SK-N-SH (cell line): ENCODE measurements at places on chromosomes 7 and 10. TPM values are rescaled to one million over a fixed set of nuclear protein-coding genes. Genes with fewer than 3 reads are reported as not detected.

Gene TUBB8
- 0.06 and 0.13 TPM in 2 replicates for polyA plus RNA-seq

Gene RNLS
- not detected in 2 replicates for polyA plus RNA-seq

Gene DYNC1I1
- polyA plus RNA-seq = 0.05 and 0.21 TPM in 2 replicates

Gene KIAA1549
- 3.0 and 3.6 TPM in 2 replicates for polyA plus RNA-seq

Gene RBP3
- not detected in 2 replicates for polyA plus RNA-seq

Gene HYCC1
- 5.3 and 5.8 TPM in 2 replicates for polyA plus RNA-seq

Gene SMKR1
- 5.8 and 8.1 TPM in 2 replicates for polyA plus RNA-seq

Gene ADRA2A
- polyA plus RNA-seq = 0.02 TPM in 1 of 2 replicates, not detected in the other

Gene CNPY1
- not detected in 2 replicates for polyA plus RNA-seq

Gene HOXA4
- polyA plus RNA-seq = not detected in 2 replicates

Gene INSYN2A
- 0.19 and 0.28 TPM in 2 replicates for polyA plus RNA-seq

Gene ASB4
- polyA plus RNA-seq = not detected in 2 replicates

- H3K36me3 ChIP-seq = peaks cover 18% of the 10 kb centered on the region
- DNase-seq = no peak
- no peak overlapping the region for H3K4me3 ChIP-seq
Observed at GRCh38 chr7:30148951-30149459, 14.2 kb downstream of the MTURN start.

- no peaks in the 10 kb centered on the region for H3K27me3 ChIP-seq
- peak overlapping the region; percentile 74 for H3K27ac ChIP-seq
- DNase-seq = no peak
- H3K36me3 ChIP-seq = no peaks in the 10 kb centered on the region
- H3K4me1 ChIP-seq = peaks cover 3% of the 10 kb centered on the region; the same call in 1 of the 2 replicates
Observed at GRCh38 chr10:24901686-24902399, 50.6 kb downstream of the PRTFDC1 start.

DNA sequence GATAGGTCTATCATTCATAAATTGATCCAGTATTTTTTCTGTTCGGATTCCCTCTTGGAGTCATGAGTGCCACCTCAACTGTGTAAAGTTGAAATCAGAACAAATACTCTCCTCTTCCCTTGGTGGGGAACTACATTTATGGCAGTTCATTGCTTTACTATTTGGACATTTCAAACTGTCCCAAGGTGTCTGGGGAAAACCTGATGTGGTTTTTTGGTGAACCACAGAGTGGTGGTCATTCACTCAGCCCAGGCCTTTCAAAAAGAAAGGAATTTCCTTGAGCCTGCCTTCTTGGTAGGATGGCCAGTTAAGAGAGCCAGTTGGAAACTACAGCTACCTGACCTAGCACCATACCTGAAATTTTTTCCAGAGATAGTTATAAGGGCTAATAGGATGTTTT lies 59.0 kb downstream of the ABCB1 start:
- DNase-seq = no peak
- H3K27ac ChIP-seq = no peak overlapping the region

DNA sequence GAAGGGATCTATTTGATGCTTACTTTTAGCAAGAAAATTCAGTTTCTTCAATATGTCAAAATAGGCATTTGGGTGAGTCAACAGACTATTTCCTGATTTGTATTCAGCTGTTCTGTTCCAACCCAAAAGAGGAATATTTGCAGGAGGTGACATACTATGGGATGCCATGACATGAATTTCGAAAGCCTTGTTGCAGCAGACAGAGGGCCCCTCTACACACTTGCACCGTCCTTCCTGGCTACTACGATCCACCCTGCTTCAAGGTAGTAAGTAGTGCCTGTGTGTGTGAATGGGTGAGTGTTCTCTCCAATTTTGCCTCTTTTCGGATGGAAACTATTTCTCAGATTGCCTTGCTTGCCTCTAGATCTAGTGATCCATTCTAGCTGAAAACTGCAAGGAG lies 413.0 kb upstream of the ADARB2 start:
- no peak for DNase-seq
- H3K4me3 ChIP-seq = no peak overlapping the region
- no peaks in the 10 kb centered on the region for H3K27me3 ChIP-seq
- H3K36me3 ChIP-seq = no peaks in the 10 kb centered on the region
- H3K27ac ChIP-seq = no peak overlapping the region

DNA sequence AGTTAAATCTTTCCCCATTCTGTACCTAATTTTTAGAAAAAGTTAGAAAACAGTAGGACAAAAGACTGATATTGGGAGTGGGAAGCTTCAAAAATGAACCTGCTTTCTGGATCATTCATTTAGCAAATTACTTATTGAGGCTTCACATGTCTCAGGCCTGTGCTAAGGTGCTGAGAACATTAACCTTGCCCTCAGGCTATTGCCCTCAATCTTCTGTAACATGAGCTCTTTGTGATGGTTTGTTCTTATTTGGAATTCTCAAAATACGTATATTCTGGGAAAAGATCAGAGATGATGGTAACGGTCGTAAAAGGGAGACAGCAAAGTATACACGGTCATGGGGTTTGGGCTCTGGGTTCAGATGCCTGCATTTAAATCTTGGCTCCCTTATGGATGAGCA lies 39.5 kb upstream of the PRKG1 start:
- H3K4me3 ChIP-seq = no peak overlapping the region
- H3K27me3 ChIP-seq = no peaks in the 10 kb centered on the region
- H3K36me3 ChIP-seq = no peaks in the 10 kb centered on the region
- no peak for DNase-seq
- no peak overlapping the region for H3K27ac ChIP-seq

GRCh38 chr10:132962623-132963429 lies 20.5 kb upstream of the CFAP46 start:
- no peak overlapping the region for H3K27ac ChIP-seq

DNA sequence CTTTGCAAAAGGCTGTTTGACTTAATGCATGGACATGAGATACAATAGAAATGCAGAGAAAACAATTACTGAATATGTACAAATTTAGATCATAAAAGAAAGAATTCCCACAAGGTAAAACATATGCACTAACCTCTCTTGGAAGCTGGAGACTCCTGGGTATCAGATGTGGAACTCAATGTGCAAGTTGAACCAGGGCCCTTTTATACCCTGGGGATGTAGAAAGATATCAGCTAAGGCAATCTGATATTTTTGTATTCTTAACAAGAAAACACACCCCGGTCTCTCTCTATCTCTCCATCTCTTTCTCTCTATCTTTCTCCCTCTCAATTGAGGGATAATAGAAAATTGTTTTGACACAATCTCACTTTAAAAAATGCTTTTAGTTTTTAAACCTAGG lies at the start of gene IDI2:
Gene IDI2, minus strand, starts transcription at position 177 of the 400 bp plus-strand sequence. CDS start 1,136 bp downstream, outside the sequence.
- no peaks in the 10 kb centered on the region for H3K27me3 ChIP-seq
- no peak within 1 kb of the TSS for H3K4me3 ChIP-seq
- peaks cover 3% of the 10 kb centered on the region for H3K4me1 ChIP-seq
- H3K36me3 ChIP-seq = no peaks in the 10 kb centered on the region

- no peak for DNase-seq
- no peaks in the 10 kb centered on the region for H3K27me3 ChIP-seq
- no peaks in the 10 kb centered on the region; the same call in 1 of the 2 replicates for H3K4me1 ChIP-seq
- H3K36me3 ChIP-seq = peaks cover 5% of the 10 kb centered on the region
- no peak overlapping the region for H3K27ac ChIP-seq
Observed at GRCh38 chr7:14773729-14774271, 128.8 kb downstream of the DGKB start.

GRCh38 chr7:39183796-39184195 lies 206.1 kb downstream of the POU6F2 start:
- H3K27me3 ChIP-seq = peaks cover 22% of the 10 kb centered on the region; the same call in 1 of the 2 replicates
- H3K4me3 ChIP-seq = no peak overlapping the region
- H3K27ac ChIP-seq = no peak overlapping the region
- no peaks in the 10 kb centered on the region for H3K36me3 ChIP-seq
- H3K4me1 ChIP-seq = no peaks in the 10 kb centered on the region

- no peak for DNase-seq
- H3K27me3 ChIP-seq = no peaks in the 10 kb centered on the region
- H3K4me3 ChIP-seq = no peak overlapping the region
- H3K27ac ChIP-seq = no peak overlapping the region
- H3K36me3 ChIP-seq = no peaks in the 10 kb centered on the region
Observed at GRCh38 chr10:94062611-94063010, 68.9 kb downstream of the PLCE1 start.

GRCh38 chr7:10874666-10875065 lies 99.0 kb upstream of the PHF14 start:
- no peaks in the 10 kb centered on the region for H3K36me3 ChIP-seq
- H3K27ac ChIP-seq = no peak overlapping the region
- H3K27me3 ChIP-seq = no peaks in the 10 kb centered on the region
- no peak for DNase-seq

- H3K4me3 ChIP-seq = no peak overlapping the region
- DNase-seq = peak; percentile 37
- H3K27me3 ChIP-seq = no peaks in the 10 kb centered on the region
- no peaks in the 10 kb centered on the region for H3K4me1 ChIP-seq
- no peaks in the 10 kb centered on the region for H3K36me3 ChIP-seq
Observed at GRCh38 chr7:80428161-80429054, 83.5 kb downstream of the GNAT3 start.

- peak overlapping the region; percentile 64 for H3K27ac ChIP-seq
- no peak overlapping the region for H3K4me3 ChIP-seq
- no peaks in the 10 kb centered on the region for H3K4me1 ChIP-seq
- no peaks in the 10 kb centered on the region; the same call in 1 of the 2 replicates for H3K36me3 ChIP-seq
- DNase-seq = no peak
Observed at GRCh38 chr7:50552139-50552538, 13.1 kb downstream of the DDC start.

GRCh38 chr10:3684891-3685290 lies 100.1 kb downstream of the KLF6 start:
- no peak overlapping the region for H3K4me3 ChIP-seq
- no peaks in the 10 kb centered on the region for H3K36me3 ChIP-seq
- H3K27me3 ChIP-seq = no peaks in the 10 kb centered on the region
- no peak for DNase-seq
- no peak overlapping the region for H3K27ac ChIP-seq

- H3K4me1 ChIP-seq = 0 out of 2 replicates have a peak, but pooled peaks cover 10% of the 10 kb centered on the region
- no peaks in the 10 kb centered on the region for H3K36me3 ChIP-seq
- H3K27ac ChIP-seq = 0 out of 2 replicates have a peak overlapping the region, but pooled peaks have one; percentile 43
- H3K4me3 ChIP-seq = no peak overlapping the region
- no peak for DNase-seq
- no peaks in the 10 kb centered on the region for H3K27me3 ChIP-seq
Observed at GRCh38 chr10:34739915-34740314, 75.2 kb downstream of the PARD3 start.

DNA sequence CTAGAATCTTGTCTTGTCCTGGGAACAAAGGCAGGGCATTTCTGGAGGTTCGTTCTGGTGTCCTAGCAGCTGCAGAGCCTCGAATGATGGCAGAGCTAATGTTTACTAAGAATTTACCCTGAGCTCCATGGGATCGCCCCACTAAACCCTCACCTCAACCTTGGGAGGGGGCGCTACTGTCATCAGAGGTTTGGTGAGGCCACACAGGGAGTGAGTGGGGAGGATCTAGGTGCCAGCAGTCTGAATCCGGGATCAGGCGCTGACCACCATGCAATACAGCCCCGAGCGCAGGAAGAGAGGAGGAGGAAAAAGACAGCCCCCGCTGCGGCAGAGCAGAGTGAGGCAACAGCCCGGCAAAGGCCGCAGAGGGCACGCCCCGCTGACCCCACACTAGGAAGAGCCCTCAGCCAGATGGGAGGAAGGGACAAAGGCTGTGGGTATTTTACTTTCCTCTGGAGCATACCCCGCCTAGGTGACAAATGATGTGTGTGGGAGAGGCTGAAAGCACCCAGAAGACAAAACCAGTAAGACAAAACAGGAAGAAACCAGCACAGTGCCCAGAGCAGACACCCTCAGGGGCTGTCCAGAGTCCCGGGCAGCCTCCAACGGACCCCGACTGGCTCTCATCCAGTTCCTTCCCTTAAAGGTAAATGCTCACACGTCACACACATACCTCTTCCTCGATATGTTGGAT lies 103.5 kb downstream of the FAM53B start:
- H3K27me3 ChIP-seq = no peaks in the 10 kb centered on the region
- H3K4me1 ChIP-seq = peaks cover 42% of the 10 kb centered on the region; the same call in 1 of the 2 replicates
- DNase-seq = no peak
- H3K27ac ChIP-seq = no peak overlapping the region
- H3K4me3 ChIP-seq = no peak overlapping the region
- no peaks in the 10 kb centered on the region; the same call in 1 of the 2 replicates for H3K36me3 ChIP-seq

GRCh38 chr10:94000638-94001415 lies 7.1 kb downstream of the PLCE1 start:
- peaks cover 9% of the 10 kb centered on the region; the same call in 1 of the 2 replicates for H3K4me1 ChIP-seq
- no peaks in the 10 kb centered on the region for H3K36me3 ChIP-seq
- no peak overlapping the region for H3K27ac ChIP-seq
- H3K4me3 ChIP-seq = no peak overlapping the region
- no peaks in the 10 kb centered on the region for H3K27me3 ChIP-seq
- DNase-seq = no peak

DNA sequence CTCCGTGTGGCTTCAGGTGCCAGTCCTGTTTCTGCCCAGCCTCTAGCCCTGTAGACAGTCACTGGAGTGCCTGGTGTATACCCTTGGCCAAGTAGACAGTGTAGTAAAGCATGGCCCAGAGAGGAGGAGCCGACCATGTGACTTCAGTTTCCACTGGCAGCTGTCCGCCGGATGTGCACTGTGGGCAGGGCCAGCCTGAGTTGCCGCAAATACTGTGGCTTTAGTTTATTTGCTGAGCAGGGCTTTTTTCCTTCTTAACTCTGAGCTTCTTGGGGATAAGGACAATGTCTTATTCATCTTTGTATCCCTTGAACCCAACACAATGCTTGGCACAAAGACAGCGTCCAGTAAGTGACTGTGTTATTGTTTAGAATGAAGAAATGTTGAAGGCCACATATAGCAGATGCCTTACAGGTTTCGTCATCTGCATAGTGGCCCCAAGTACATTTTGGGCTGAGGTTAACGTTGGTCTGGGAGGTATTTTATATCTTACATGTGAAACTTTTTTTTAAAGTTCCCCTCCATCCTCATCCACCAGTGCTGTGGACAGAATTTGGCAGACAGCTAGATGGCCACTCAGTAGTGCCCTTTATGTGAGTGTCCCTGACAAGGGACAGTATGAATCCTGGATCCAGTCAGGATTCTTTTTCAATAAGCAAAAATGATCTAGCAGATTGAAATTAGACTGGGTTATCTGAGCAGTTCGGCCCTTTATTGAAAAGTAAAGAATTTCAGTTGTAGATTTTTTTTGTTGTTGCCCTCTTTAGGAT lies 40.6 kb downstream of the CYP17A1 start:
- H3K36me3 ChIP-seq = peaks cover 12% of the 10 kb centered on the region; the same call in 1 of the 2 replicates
- no peak overlapping the region for H3K4me3 ChIP-seq
- no peak for DNase-seq
- no peak overlapping the region for H3K27ac ChIP-seq
- H3K27me3 ChIP-seq = no peaks in the 10 kb centered on the region

GRCh38 chr10:10994360-10994759 lies 23.3 kb upstream of the CELF2 start:
- no peak overlapping the region for H3K27ac ChIP-seq
- no peaks in the 10 kb centered on the region for H3K27me3 ChIP-seq

- DNase-seq = no peak
- H3K36me3 ChIP-seq = no peaks in the 10 kb centered on the region
- no peaks in the 10 kb centered on the region for H3K4me1 ChIP-seq
- H3K27ac ChIP-seq = no peak overlapping the region
Observed at GRCh38 chr10:11435581-11435981, 175.9 kb downstream of the USP6NL start.

DNA sequence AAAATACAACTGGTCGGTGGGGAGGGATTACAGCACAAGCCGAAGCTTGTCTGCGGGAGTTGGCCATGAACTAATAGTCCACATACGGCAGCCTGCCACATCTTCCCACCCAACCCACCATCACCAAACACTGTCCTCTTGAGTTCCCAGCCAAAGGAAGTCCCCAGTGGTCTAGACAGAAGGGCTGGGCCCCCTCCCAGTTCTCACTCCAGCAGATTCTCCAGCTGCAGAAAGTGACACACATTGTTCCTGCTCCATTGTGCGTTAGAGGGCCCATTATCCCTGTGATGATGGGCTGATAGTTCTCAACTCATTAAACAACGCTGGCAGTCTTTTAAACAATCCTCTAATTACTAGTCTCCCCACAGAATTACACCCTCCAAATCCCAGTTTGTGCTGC lies 148.0 kb downstream of the FGFR2 start:
- no peak overlapping the region for H3K27ac ChIP-seq

GRCh38 chr10:86373251-86373650 lies 6.7 kb upstream of the GRID1 start:
- no peak overlapping the region for H3K4me3 ChIP-seq
- no peaks in the 10 kb centered on the region for H3K36me3 ChIP-seq
- H3K4me1 ChIP-seq = no peaks in the 10 kb centered on the region; the same call in 1 of the 2 replicates
- H3K27ac ChIP-seq = no peak overlapping the region
